ENCODE measurements at places on chromosomes 1 and 21.
A peak's percentile ranks its signal among the peaks of the same experiment; 100 is the strongest.

GRCh38 chr21:42037943-42038342 lies 27.8 kb upstream of the ZBTB21 start:
- H3K36me3 ChIP-seq = no peaks in the 10 kb centered on the region
- DNase-seq = no peak
- H3K4me1 ChIP-seq = no peaks in the 10 kb centered on the region
- H3K27me3 ChIP-seq = no peaks in the 10 kb centered on the region
- H3K4me3 ChIP-seq = no peak overlapping the region

GRCh38 chr1:30745834-30746208 lies 11.8 kb downstream of the LAPTM5 start:
- peaks cover 99% of the 10 kb centered on the region for H3K4me1 ChIP-seq
- DNase-seq = no peak
- H3K36me3 ChIP-seq = peaks cover 38% of the 10 kb centered on the region

- H3K36me3 ChIP-seq = no peaks in the 10 kb centered on the region
- no peaks in the 10 kb centered on the region for H3K27me3 ChIP-seq
- no peak for DNase-seq
- no peak overlapping the region for H3K27ac ChIP-seq
- no peaks in the 10 kb centered on the region for H3K4me1 ChIP-seq
- no peak overlapping the region for H3K4me3 ChIP-seq
These were observed 17.5 kb upstream of the OR6N2 start for GRCh38 chr1:158798531-158798930.

- no peaks in the 10 kb centered on the region for H3K27me3 ChIP-seq
- no peaks in the 10 kb centered on the region for H3K36me3 ChIP-seq
- no peak for DNase-seq
- H3K27ac ChIP-seq = peak overlapping the region; percentile 34
- H3K4me1 ChIP-seq = no peaks in the 10 kb centered on the region
- H3K4me3 ChIP-seq = no peak overlapping the region
These were observed 11.7 kb upstream of the IGSF3 start for GRCh38 chr1:116679091-116679827.

DNA sequence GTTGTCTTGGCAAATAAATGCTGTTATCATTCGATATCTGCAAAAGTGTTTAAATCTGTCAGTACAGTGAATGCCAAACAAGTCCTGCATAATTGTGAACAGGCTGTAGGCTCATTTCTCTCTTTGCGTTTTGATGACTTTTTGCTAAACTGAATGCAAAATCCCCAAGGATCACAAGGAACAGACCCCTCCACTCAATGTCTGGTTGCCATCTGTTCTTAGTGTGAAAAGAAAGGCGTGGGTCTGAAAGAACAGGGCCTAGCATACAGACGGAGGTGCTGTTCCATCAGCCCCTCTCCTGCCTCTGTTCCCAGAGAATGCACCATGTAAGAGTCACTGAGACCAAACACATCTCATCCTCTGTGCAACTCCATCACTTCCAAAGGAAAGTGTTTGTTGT lies 40.4 kb downstream of the EIF2B3 start:
- no peaks in the 10 kb centered on the region for H3K36me3 ChIP-seq
- no peak overlapping the region for H3K27ac ChIP-seq
- no peaks in the 10 kb centered on the region for H3K4me1 ChIP-seq
- no peak for DNase-seq
- no peaks in the 10 kb centered on the region for H3K27me3 ChIP-seq

DNA sequence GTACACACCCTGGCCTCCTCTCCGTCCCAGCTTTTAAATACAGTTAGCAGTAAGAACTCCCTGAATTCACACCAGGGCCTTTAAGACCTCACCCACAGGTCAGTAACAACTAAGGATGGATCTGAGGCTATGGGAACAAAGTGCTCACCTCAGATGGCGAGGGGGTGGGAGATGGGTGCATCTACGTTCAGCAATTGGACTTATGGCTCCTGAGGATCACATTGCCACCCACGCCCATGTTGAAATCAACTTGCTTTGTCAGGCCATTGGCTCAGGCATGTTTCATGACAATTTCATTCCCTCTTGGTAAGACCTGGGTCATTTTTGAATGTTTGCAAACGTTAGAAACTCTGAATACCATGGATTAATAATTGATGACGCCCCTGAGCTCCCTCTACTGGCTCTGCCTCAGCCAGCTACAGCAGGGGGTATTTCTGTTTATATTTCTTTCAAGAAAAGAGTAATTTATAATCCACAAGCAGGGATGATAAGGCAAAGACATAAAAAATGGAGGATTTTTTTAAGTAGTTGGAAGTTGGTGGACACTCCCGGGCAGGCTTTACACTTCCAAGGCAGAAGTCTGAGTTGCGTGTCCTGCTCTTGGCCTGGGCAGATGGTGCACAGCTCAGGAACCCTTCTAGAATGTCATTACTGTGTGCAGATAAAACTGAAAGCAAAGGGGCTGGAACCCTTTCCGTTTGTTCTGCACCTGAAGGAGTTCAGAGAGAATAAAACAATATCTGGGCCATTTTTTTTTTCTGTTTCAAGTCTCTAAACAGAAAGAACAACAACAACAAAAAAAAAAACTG lies 13.7 kb upstream of the LBR start:
- peaks cover 52% of the 10 kb centered on the region for H3K4me1 ChIP-seq
- no peak overlapping the region for H3K27ac ChIP-seq
- no peak for DNase-seq
- H3K27me3 ChIP-seq = no peaks in the 10 kb centered on the region

DNA sequence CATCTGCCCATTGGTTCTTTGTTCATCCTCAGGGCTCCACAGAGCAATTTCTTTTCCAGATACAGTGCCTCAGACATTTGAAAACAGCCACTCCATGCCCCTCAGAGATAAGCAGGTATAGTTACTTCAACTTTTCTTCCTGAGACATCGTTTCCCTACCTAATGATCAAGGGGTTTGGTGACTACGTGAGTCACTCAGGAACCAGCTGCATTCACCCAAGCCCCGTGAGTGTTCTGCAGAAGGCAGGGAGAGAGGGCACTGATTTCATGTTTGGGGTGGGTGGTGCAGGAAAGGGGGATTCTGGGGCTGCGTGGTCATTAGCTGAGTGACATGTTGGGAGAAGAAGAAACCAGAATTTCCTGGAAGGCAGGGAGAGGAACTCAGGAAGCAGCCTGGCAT lies 25.0 kb downstream of the NCF2 start:
- no peaks in the 10 kb centered on the region for H3K4me1 ChIP-seq
- DNase-seq = no peak
- no peaks in the 10 kb centered on the region for H3K36me3 ChIP-seq
- no peak overlapping the region for H3K4me3 ChIP-seq
- H3K27ac ChIP-seq = no peak overlapping the region
- no peaks in the 10 kb centered on the region for H3K27me3 ChIP-seq

DNA sequence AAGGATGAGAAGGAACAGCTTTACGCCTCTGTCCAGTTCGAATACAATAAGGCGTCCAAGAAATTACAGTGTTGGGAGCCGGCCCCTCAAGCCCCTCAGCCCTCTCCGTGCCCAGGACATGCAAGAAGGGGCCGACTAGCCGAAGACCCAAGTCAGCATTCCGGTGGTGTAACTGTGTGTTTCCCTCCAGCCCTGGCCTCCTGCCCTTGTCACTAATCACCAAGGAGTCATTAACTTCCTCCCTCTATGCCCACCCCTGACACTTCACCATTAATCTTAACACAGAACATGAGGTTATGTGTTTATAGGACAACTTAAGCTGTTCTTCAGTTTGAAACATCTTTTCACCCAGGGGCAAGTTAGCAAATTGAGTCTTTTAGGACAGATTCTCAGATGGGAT lies 16.4 kb upstream of the C4BPB start:
- no peaks in the 10 kb centered on the region for H3K36me3 ChIP-seq
- no peak overlapping the region for H3K4me3 ChIP-seq
- H3K27ac ChIP-seq = no peak overlapping the region
- DNase-seq = no peak
- H3K4me1 ChIP-seq = peaks cover 31% of the 10 kb centered on the region
- H3K27me3 ChIP-seq = no peaks in the 10 kb centered on the region

DNA sequence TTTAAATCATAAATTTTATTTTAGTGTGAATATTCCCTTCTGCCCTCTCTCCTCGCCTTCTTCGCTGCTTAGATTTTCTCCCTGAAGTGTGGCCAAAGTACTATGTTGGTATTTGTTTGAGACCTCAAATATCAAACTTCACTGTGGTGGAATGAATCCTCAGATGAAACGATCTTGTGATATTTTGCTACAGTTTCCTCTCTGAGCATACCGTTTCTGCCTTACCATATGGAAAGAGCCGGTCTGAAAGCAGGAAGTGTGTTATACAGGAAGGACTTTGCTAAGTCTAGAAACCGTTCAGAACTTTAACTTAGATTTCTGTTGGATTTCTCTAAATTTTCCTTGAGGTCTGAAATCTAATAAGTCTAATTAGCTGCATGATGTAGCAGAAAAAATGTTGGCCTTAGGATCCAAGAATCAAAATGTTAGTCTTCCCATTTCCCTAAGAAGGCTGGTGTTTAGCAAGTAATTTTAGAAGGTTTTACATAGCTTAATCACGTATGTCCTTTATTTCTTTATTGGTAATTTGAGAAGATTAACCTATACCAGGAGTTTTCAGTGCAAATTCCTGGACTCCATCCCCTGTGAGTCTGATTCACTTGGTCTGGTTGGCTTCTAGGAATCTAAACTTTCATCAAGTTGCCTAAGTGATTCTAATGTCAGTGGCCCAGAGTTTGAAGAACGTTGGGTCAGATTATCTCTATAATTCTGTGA lies 30.7 kb downstream of the SDCCAG8 start:
- H3K4me1 ChIP-seq = no peaks in the 10 kb centered on the region
- H3K4me3 ChIP-seq = no peak overlapping the region
- H3K27me3 ChIP-seq = no peaks in the 10 kb centered on the region
- H3K27ac ChIP-seq = no peak overlapping the region

- H3K4me1 ChIP-seq = peaks cover 23% of the 10 kb centered on the region
- H3K36me3 ChIP-seq = no peaks in the 10 kb centered on the region
- H3K27me3 ChIP-seq = no peaks in the 10 kb centered on the region
- no peak for DNase-seq
- no peak overlapping the region for H3K4me3 ChIP-seq
These were observed 13.6 kb downstream of the STYXL2 start for GRCh38 chr1:167107456-167107855.

DNA sequence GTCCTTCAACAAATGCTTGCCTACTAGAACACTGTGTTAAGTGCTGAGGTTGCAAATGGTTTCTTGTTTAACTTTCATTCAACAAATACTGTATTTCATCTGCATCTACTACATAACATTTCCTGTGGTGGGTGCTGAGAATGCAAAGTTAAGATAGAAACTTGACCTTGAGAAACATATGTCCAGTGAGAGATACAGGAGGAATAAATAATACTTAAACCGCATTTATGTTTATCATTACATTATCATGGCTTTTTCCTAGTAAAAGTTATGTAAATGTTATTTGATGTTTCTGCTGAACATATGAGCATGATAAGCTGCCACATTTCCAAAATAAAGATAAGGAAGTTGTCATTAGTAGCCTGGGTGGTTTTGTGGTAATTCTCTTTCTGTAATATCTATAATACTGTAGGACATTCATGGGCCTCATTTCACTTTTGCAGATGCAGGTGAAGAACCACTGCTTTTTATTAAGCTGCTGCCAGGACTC lies 590.4 kb downstream of the PLPP3 start:
- no peak for DNase-seq
- H3K27me3 ChIP-seq = no peaks in the 10 kb centered on the region
- no peaks in the 10 kb centered on the region for H3K36me3 ChIP-seq
- no peak overlapping the region for H3K4me3 ChIP-seq
- no peak overlapping the region for H3K27ac ChIP-seq

DNA sequence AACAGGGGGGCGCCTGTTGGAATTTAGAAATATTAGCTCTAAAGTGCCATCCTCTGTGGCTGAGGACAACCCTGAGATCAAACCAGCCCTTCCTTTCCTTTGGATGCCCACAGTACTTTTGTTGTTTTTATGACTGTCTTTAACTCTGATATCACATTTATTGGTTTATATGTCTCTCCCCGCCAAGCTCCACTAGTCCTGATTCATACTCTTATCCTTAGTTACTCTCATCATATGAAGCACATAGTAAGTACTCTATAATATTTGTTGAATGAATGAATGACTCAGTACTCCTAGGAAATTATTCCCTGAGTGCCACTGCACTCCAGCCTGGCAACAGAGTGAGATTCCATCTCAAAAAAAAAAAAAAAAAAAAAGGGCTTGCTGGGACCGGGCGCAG lies 22.6 kb upstream of the NRDC start:
- H3K27me3 ChIP-seq = peaks cover 6% of the 10 kb centered on the region
- H3K36me3 ChIP-seq = no peaks in the 10 kb centered on the region
- H3K4me1 ChIP-seq = no peaks in the 10 kb centered on the region

DNA sequence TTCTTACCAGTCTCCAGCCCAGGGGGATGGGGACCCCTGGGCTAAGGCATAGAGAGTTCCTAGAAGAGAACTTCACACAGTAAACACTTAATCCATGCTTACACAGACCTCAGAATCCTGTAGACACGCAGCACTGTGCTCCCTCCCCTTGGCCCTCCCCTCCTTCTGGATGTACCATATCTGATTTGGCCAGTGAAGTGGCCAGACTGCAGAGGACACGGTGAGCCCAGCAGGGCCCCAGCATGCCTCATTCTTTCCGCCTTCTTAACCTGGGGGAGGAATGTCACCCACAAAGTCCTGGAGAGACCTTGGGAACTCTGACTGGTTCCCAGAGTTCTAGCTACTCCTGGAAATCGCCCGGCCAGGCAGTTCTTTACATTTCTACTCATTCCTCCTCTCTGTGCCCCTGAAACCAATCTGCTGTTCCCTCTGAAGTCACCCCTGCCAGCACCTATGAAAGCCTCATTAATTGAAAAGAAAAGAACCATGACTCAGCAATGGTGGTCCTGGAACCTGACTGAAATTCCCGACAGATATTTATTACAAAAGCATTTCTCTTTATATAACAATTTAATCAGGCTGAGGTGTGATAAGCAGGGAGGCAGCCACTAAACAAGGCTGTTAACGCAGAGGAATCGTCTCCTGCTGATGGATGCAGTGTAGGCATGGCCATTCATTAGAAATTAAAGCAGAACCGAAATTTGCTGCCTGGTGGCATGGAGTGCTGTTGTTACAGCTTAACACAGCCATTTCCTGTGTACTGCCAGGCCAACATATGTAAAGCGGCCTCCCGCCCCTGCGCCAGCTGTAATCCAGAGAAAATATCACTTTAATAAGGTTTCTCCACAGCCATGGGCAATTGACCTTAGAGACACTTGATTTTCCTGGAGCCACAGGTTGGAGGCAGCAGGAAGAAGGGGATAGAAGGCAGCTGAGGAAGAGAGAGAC lies 74.6 kb upstream of the KCND3 start:
- DNase-seq = no peak
- no peaks in the 10 kb centered on the region for H3K27me3 ChIP-seq
- H3K36me3 ChIP-seq = no peaks in the 10 kb centered on the region

Measured in CD8-positive, alpha-beta memory T cell (primary cell).